Melanocyte of skin (primary cell): ENCODE measurements at places on chromosomes 1 and 21. TPM values are rescaled to one million over a fixed set of nuclear protein-coding genes. Genes with fewer than 3 reads are reported as not detected.

The SLC30A10 gene
- under 0.01 TPM in 1 of 2 replicates, not detected in the other for total RNA-seq

The PLEKHG5 gene
- total RNA-seq, result 0.33 and 0.77 TPM in 2 replicates

The PRRX1 gene
- 0.34 and 4.4 TPM in 2 replicates for total RNA-seq

The MRPS14 gene
- 19.3 and 28.7 TPM in 2 replicates for total RNA-seq

The LAX1 gene
- total RNA-seq, result not detected in 2 replicates

The SNAPIN gene
- 46.8 and 60.7 TPM in 2 replicates for total RNA-seq

The FMN2 gene
- 0.34 and 3.3 TPM in 2 replicates for total RNA-seq

The TCHH gene
- not detected in 2 replicates for total RNA-seq

The SEMA6C gene
- 0.62 and 0.67 TPM in 2 replicates for total RNA-seq

The C1orf21 gene
- 26.0 and 30.5 TPM in 2 replicates for total RNA-seq

The PLA2G2D gene
- not detected in 2 replicates for total RNA-seq

The SLC25A33 gene
- 13.3 and 15.9 TPM in 2 replicates for total RNA-seq

The TMEM201 gene
- total RNA-seq, result 35.6 and 40.0 TPM in 2 replicates

The EXTL1 gene
- total RNA-seq, result 8.0 and 11.7 TPM in 2 replicates

The NTNG1 gene
- 1.0 and 12.0 TPM in 2 replicates for total RNA-seq

The AGRN gene
- 53.1 and 113 TPM in 2 replicates for total RNA-seq

The ZNF695 gene
- total RNA-seq, result 1.8 and 2.4 TPM in 2 replicates

The RPS8 gene
- total RNA-seq, result 546 and 997 TPM in 2 replicates

The PDC gene
- not detected in 2 replicates for total RNA-seq

The UBE2J2 gene
- 28.9 and 30.5 TPM in 2 replicates for total RNA-seq

The CATSPERE gene
- total RNA-seq, result 0.62 and 1.00 TPM in 2 replicates

The TP73 gene
- under 0.01 TPM in 1 of 2 replicates, not detected in the other for total RNA-seq

The DIO1 gene
- total RNA-seq, result under 0.01 TPM in 1 of 2 replicates, not detected in the other

The LCE2C gene
- not detected in 2 replicates for total RNA-seq

The FOXO6 gene
- not detected in 2 replicates for total RNA-seq

The AADACL3 gene
- not detected in 2 replicates for total RNA-seq

The GPR37L1 gene
- total RNA-seq, result not detected in 2 replicates

The TFF1 gene
- not detected in 2 replicates for total RNA-seq
